NB4 (cell line): ENCODE measurements at places on chromosomes 3 and 15.

DNA sequence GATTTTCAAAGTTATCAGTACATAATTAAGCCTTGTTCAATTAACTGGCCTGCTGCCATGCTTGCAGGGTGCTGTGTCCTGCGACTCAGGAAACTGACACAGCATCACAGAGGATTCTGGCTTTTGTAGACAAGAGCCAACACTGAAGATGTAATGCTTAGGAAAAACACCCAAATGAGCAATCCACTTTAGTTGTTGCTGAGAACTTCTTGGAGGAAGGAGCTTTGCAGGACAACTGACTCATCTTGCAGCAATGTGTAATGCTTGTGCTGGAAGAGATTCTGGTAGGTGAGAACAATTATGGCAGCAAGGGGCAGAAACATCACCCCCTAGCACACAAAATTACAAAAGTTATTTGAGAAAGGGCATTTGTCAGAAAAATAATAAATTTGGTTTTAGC is 67.6 kb downstream of the NLGN1 start:
- no peak for DNase-seq

DNA sequence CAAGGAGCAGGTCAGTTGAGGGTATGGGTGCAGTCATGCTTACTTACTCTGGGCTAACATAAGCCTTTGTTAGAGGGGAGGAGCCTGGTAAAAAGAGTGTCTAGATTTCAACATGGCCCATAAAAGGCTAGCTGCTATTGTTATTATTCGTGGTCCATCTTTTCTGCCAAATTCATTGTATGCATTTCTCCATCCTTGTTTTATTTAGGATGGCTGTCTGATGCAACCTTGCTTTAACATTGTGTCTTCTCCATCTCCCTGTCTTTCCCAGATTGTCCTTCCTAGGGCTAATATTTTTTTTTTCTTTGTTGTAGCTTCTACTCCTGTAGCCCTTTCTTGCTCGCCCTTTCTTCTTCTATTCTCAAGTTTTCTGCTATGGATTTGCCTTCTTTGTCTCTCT is 12.6 kb downstream of the RBMS3 start:
- no peak for DNase-seq

DNA sequence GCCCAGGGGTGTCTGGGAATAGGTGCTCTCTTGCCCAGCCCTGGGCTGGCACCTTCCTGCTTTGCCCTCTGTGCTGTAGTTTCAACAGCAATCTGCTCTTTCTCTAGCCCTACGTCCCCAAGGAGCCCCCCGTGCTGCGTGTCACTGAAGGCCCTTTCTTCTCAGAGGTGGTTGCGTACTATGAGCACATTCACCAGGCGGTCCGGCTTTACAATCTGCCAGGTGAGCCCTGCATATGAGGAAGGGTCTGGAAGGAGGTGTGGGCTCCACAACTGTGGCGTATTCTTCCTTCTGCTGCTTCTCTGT is 9.6 kb downstream of the MAN2A2 start:
- no peak for DNase-seq

GRCh38 chr3:140334132-140334929 is 343.5 kb upstream of the TRIM42 start:
- no peak for DNase-seq

- DNase-seq = no peak
These were observed 1092.0 kb downstream of the NAALADL2 start for GRCh38 chr3:175951047-175951694.

GRCh38 chr3:14235912-14236295 is 57.3 kb downstream of the LSM3 start:
- no peak for DNase-seq

- peak; percentile 25 for DNase-seq
These were observed 65.8 kb upstream of the LEKR1 start for GRCh38 chr3:156760333-156760732.

DNA sequence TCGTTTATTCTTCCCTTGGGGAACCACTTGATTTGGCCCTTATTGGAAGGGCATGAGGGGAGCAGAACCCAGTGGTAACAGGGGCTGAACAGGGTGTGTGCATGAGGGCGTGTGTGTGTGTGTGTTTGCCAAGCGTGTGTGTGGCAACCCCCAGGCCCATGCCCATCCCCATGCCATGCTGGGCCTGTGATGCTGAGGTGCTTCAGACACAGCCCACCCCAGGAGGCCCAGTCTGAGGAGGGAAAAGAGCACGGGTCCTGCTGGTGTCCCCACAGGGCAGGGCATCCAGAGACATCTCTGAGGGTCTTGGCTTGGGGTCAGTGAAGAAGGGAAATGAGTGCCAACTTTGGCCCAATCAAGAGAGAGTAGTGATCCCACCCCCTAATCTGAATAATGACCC is 71.6 kb downstream of the RASGRF1 start:
- no peak for DNase-seq

GRCh38 chr15:67146875-67147381 is 81.5 kb downstream of the SMAD3 start:
- peak; percentile 47 for DNase-seq

DNA sequence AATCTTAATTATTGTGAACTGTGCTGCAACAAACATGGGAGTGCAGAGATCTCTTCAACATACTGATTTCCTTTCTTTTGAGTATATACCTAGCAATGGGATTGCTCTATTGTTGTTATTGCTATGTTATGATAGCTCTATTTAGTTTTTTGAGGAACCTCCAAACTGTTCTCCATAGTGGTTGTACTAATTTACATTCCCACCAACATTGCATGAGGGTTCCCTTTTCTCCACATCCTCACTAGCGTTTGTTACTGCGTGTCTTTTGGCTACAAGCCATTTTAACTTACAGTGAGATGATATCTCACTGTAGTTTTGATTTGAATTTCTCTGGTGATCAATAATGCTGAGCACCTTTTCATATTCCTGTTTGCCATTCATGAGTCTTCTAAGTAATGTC is 45.5 kb upstream of the TNFSF10 start:
- no peak for DNase-seq

DNA sequence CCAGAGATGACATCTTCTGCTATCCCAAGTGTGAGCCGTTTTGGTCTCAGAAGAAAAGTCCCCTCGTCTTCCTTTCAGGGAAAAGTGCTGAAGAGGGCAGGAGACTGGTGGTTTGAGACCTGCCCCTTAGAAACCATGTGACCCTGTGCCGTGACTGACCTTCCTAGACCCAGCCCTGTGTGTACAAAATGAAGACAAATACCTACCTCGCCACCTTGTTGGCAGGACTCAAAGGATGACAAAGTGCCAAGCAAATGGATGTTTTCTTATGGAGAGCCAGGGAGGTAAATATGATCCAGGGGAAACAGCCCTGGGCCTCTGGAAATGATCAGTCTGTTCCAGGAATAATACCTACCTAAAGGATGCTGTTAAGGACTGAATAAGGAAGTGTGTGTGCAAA is 41.3 kb downstream of the FAM174B start:
- DNase-seq = no peak

- DNase-seq = no peak
These were observed 4.3 kb upstream of the MYL3 start for GRCh38 chr3:46867550-46867898.

- no peak for DNase-seq
These were observed 692.9 kb downstream of the ZPLD1 start for GRCh38 chr3:103127737-103128136.

DNA sequence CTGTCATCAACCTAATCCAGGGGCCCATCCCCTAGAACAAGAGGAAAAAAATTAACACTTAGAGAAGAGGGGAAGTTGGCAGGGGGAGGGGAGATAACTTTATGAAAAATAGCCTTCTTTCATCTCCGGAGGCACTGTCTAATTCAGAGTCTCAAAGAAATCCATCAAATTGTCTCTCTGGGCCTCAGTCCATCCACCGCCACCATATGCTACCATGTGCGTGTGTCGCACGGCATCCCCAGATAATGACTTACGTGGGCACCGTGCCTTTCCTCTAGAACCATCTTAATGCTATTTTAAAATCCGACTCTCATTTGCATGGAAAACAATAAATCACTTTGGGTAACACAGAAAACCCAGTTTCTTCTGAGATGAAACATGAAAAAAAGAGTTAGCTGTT is 619.7 kb downstream of the FHIT start:
- DNase-seq = no peak
